ENCODE measurements at places on chromosomes 5 and 9.

- DNase-seq, result peak; percentile 65
These were observed 2.2 kb upstream of the GNPDA1 start for GRCh38 chr5:142014911-142015584.

GRCh38 chr9:13575558-13575957, 296.1 kb upstream of the MPDZ start:
- DNase-seq, result no peak

DNA sequence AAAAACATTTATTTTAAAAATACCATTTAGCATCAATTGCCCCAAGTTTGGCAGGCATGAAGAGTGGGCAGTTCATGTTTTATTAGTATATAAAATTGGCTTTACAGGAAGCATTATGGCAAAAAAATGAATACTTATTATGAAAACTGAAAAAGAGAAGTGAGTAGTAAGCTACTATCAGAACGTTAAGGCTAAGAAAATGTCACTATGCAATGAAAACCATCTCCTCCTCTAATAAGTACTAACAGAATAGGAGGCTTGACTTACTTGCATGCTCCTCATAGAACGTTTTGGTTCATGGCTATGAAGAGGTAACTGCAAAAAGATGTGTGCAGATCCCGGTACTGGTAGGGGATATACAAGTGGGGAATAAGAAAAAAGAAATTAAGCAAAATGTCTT, 23.6 kb downstream of the TICAM2 start:
- DNase-seq, result no peak

DNA sequence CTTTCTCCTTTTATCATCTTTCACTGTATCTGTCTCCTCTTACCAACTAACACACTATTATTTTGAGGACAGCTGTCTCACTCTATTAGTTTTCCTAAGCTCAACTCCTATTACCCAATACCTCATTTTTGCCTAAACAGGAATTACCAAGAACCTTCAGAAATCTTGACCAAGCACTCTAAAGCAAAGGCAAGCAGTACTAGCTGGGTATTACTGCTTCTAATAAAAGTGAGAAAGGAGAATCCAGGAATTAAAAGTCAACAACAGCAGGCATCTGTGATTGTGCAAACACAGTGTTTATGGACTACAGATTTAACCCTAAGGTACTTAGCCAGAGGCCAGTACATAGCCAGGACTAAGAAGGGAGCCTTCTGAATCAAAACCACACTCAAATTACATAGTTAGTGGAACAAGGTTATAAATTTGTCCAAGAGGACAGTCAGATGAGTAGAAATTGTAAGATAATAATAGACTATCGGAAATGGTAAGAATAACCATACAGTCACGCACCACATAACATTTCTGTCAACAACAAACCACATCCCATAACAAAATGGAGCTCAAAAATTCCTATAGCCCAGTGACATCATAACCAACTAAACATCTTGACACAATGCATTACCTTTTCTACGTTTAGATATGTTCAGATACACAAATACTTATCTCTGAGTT, 8.3 kb downstream of the RFX3 start:
- no peak for DNase-seq

DNA sequence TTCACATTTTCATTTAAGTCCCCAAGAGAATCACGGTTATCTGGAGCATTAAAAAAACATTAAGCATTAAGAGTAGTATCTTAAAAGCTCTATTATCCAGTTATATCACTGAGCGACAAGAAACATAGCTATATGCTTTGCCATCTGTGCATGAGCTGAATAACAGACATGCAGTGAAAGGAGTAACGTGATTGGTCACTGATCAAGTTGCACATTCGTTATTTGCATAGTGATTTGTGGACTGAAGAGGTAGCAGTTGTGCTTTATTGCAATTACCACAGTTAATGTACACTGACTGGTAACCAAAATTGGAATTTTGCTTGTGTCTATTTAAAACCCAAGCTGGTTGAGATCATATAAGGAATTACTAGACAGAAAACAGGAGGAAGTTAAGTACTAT, 107.4 kb downstream of the MCTP1 start:
- no peak for DNase-seq

DNA sequence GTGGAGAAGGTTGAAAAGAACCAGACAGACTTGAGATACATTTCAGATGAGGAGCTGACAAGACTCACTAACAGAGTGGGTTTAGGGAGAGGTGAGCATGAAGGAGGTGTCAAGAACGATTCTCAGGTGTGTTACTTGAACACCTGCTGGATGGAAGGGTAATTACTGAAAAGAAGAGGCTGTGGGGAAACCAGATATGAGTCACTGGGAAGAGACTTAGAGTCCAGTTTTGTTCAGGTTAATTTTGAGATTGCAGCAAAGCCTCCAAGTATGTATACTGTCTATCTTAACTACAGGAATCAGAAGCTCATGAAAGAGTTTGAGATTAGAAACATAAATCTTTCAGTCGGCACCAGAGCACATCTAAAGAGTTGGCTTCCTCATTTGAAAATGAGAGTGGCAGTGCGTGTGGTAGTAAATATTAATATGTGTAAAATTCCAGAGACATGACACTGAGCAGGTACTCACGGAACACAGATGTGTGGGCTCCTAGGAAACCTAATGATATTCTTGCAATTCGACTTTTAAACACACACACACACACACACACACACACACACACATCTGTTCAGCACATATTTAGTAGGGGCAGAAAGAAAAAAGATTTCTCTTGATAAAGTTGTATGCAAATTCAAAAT, 197.1 kb downstream of the CDH18 start:
- no peak for DNase-seq

DNA sequence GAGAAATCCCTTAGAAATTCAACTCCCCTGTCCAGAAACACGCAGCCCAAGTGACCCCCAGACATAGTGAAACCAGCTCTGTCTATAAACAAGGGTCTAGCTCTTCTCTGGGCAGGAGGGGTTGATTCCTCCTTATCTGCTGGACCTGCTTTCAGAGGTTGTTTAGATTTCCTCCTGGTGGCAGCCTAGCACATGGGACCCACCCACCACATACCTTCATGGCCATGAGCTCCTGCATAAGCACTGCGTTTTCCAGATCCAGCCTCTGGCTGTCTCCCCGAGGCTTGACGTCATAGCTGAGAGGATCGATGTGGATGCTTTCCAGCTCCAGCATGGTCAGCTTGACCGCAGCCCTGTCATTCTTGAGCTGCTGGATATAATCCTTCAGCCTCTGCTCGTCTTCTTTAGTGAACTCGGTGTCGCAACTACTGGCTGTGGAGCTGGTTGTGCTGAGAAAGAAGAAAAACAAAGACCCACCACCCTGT, 77.0 kb downstream of the DCP2 start:
- DNase-seq, result no peak

GRCh38 chr5:148849461-148849860, 23.1 kb downstream of the ADRB2 start:
- DNase-seq, result peak; percentile 37

DNA sequence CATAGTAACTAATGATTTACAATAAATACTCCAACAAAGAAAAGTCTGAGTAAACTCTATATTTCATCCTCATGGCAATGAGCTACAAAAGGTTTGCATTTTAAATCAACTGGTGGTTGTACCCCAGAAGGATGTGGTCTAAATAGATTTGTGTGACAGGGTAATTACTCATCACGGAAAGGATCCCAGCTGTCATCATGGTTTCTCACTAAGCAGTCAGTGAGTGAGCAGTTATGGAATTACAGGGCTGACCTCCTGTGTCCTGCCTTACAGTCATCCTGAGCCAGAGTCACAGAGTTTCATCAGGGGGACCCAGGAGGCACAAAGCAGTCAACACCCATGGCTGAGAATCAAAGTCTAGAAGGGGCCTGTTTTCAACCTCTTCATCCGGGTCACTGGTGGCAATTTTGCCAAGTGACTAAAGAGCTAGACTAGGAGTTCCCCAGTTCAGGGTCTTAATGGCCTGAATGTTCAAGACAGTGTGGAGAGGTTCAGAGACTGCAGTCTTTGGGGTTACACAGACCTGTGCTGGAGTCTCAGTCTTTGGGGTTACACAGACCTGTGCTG, 210.7 kb upstream of the SLC24A2 start:
- DNase-seq, result no peak

DNA sequence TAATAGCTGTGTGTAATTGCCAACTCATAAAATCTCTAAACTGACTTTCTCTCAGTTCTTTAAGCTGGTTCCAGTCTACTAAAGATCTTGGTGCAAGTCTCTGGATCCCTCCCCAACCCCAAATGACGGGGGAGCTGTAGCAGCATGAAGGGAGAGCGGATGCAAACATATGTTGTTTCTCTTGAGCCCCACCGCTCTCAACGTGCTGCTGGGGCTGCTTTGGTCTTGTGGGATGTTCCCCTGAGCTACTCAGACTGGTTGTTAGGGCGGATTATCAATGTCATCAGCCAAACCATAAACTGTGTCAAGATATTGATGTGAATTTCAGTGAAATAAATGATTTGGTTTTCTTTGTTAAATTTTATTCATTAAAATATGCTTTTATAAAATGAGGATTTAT, 40.9 kb upstream of the APC start:
- no peak for DNase-seq

GRCh38 chr9:128203707-128204551, 750 bp downstream of the DNM1 start:
- DNase-seq, result peak; percentile 64

GRCh38 chr5:38456657-38457399, 99.6 kb downstream of the LIFR start:
- DNase-seq, result no peak

DNA sequence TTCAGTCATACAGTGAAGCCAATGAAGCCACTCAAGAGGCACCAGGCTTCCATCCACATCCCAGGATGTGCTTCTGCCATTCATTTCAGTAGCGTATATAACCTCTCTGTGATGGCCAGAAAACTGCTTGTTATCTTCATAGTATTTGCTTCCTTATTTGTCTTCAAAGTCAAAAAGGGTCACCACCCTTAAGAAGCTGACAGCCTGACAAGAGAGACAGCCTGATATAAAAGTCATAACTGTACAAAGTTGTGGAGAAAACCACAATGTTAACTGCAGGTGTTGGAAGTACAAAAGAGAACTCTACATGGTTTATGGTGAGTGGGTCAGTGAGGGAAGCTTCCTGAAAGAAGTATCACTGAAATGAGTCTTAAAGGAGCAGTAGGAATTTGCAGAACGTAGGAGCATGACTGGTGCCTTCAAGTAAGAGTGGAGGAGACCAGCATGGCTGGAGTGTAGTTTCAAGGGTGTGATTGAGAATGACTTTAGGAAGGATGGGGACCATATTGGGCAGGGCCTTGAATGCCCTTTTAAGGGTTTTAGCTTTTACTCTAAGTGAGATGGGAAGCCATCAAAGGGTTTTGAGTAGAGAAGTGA, 33.7 kb downstream of the NIM1K start:
- DNase-seq, result no peak

DNA sequence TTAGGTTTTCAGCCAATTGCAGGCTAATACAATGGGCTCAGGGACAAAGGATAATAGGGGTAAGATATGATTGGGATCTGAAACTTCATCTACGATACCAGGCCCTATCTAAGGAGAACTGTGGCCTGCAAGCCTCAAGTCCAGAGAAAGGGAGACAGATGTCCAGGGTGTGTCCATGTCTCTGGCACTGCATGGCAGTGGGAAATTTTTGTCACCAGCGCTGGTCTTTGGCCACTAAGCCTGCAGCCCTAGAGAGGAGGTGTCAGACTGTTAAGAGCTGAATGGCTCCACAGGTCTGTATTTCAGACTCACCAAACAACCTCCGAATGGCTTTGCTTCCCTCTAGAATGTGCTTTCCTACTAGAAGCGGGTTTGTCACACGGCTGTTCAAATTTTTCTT, 6.6 kb upstream of the CNOT6 start:
- DNase-seq, result no peak

DNA sequence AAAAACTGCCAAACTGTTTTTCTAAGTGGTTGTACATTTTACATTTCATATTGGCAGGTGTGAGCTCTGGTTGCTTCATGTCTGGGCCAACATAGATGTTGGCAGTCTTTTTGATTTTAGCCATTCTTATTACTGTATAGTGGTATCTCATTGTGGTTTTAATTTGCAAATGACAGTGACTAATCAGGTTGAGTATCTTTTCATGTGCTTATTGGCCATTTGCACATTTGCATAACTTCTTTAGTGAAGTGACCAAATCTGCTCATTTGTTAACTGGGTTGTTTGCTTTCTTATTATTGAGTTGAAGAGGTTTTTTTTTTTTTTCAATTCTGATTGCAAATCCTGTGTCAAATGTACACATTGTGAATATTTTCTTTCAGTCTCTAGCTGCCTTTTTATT, 36.9 kb upstream of the MSX2 start:
- DNase-seq, result no peak

DNA sequence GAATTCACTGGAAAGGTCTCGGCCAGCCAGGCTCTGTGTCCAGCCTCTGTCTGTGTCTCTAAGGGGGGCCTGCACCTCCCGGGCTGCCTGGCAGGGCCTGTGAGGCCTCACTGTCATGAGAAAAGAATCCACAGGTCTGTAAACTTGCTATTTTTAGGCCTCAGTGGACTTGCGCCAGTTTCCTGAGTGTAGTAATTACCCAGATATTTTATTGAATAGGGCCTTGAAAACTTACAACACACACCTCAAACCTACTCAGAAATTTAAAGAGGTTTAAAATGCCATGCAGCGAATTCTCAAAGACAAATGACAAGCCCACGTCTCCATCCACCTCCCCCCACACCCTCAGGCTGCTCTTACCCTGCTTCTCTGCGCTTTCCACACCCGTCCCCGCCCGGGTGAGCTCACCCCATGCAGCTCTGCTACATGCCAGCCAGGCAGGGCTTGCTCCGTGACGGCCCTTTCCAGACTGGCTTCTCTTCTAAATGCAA, 8.8 kb upstream of the TENT4A start:
- no peak for DNase-seq

- DNase-seq, result no peak
These were observed 102.7 kb downstream of the EFNA5 start for GRCh38 chr5:107567901-107568671.

DNA sequence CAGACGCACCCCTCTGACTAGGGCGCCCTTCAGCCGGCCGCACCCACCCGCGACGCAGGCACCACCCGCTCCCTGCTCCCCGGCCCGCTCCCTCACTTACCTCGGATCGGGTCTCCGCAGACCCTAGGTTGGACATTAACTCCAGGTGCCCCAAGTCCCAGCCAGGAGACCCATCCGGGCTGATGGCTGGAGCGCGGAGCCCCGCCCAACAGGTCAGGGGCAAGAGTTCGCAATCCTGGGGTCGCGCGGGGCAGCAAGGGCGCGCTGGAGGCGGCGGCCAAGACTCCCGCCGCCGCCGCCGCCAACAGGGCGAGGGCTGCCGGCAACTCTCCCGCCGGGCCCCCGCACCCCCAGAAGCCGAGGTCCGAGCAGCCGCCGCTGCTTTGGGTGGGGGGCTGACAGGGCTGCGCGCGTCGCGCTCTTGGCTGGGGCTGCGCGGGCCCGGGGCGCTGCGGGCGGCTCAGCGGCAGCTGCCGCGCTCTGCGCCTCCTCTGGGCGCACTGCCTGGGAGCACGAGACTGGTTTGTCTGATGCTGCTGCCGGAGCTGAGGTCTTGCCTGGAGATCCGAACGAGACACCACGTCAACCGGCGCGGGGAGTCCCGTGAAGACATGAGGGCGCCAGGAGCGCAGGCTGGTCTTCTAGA, at the start of gene GDNF:
GDNF (minus strand) TSS at position 635 of the 646 bp plus-strand sequence. CDS start 5,245 bp downstream, outside the sequence.
- DNase-seq, result no peak

- no peak for DNase-seq
These were observed 191.0 kb downstream of the RAB3C start for GRCh38 chr5:58773744-58774441.
